ENCODE measurements at places on chromosomes 2 and 18.

DNA sequence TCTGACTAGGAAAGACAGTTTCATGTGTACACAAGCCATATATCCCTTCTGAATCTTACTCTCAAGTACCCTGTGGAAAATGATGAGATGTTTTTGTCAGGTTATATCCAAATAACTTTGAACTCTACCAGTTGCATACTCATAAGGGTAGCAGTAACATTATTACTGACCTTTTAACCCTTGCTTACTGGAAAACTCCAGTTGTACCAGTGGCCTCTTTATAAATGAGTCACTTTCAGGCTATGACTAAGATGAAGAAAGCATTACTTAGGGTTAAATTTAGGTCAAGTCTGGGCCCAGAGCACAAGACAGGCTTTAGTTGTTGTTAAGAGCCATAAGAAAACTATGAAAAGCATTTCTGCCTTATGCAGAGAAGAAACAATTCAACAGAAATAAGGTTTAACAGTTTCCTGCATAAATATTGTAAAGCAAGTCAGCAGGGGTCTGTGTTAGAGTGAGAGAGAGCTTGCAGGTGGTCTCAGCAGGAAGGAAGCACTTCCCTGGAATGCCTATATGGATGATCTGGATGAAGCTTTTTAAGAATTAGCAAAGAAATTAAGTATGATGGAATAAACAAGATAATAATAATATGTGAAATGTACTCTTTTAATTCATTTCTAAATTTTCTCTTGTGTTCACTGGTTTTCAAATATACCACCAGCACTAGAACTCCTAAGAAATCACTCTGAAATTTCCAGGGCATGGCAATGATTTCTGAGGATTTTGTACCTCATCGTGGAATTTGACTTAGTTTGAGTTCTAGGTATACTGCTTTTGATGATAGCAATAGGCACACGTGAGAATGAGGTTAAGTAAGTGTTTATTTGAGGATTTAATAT lies 126.6 kb downstream of the UBE2E3 start:
- no peak for DNase-seq

DNA sequence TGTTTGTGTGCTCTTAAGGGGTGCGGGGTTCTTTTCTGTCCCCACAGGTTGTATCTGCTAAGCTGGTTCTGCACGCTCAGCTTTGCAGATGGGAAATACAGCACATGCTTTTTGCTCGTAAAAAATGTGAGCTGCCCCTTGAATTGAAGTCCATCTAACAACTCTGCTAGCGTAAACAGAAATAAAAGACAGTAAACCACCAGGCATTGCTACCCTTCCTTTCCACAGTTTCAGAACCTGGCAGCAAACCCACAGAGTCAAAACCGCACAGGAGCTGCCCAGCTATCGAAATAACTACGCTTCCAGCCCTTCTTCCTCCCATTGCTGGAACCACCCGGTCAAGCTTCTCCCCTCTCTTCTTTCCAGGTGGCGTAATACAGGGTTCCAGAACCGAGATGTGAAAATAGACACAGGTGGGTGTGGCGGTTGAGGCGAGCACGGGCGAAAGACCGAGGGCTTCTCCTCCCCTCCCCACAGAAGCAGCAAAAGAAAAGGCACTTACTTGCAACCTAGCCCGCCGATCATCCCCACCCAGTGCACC lies 479 bp downstream of the SCN9A start:
- no peak for DNase-seq

DNA sequence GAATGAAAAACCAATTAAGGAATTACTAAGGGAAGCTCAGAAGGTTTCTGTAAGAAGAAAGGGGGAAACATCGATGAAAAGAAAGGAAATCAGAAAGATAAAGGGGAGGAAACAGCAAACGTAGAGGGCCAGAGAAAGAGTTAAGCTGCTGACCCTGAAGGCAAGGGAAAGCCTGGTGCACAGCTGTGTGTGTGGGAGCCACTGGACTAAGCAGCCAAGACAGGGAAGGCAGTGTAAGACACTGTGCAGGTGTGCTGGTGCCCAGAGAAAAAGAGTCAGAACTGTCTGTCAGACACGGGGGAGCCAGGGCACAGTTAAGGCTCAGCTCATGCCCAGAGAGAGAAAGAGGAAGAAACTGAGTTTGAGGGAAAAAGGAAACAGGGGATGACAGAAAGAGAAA lies 104.0 kb downstream of the HIBCH start:
- DNase-seq, result no peak

DNA sequence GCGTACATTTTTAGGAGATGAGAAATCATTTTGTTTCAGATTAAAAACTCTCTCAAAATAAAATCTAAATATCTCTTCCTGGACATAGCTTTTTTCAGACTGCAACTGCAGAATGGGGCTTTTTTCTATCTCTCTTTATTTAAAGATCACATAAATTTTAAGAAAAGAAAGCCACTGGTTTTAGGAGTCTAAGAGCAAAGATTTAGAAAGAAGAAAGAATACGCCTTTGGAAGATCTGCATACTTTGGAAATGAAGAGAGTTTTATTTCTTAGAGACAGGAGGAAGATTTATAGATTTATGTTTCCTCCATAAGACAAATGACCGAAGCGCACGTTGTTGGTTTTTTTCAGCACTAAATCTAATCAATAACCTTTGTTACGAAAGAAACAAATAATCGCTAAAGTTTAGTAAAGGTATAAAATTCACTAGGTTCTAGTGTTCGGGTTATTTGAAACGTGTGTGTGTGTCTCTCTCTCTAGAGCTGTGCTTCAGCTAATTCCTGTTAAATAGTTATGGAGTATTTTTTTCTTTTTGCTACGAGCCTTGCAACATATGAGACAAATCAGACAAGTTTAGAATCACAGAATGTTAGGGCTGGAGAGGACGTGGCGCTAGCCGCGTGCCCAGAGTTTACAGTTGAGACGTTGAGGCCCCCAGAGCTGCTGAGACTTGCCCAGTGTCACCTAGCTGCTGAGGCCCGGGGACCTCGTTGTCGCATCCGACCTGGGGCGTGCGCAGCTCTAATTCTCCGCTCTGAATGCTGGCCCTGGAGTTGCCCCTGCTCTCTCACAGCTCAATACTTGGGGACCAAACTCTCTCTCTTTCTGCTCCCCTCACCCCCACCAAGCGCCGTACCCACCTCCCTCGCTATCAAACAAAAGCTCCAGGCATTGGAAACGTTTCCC lies 69.9 kb downstream of the CTAGE1 start:
- DNase-seq, result no peak

- DNase-seq, result no peak
These were observed 49.4 kb upstream of the MCFD2 start for GRCh38 chr2:46964835-46965560.

DNA sequence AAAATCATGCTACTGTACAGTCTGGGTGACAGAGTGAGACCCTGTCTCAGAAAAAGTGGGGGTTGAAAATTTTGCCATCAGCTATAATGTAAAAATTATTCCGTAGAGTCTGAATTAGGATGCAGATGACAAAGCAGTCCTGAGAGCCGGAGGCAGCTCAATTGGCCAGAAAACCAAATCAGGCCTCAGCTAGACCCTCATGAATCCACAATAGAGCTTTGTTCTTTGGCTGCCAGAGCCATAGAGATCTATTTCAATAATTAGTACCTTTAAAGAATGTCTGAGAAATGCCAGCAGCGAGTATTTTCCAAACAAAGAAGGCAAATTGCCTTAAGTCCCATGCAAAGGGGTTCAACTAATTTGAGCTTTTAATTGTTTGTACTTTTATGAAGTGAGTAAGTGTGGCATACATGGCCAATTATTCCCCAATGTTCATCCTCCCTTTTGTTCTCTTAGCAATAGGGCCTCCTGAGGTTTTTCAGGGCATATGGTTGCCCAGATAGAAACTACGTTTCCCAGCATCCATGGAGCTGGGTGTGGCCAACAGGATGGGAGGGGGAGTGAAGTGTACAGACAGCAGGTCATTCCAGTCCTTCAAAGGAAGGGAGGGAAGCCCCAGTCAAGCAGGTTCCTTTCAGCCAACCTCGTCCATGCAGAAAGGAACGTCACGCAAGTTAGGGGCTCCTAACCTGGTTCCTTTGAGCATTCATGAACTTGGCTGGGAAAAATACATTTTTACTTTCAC lies 211.3 kb upstream of the APCDD1 start:
- DNase-seq, result no peak

DNA sequence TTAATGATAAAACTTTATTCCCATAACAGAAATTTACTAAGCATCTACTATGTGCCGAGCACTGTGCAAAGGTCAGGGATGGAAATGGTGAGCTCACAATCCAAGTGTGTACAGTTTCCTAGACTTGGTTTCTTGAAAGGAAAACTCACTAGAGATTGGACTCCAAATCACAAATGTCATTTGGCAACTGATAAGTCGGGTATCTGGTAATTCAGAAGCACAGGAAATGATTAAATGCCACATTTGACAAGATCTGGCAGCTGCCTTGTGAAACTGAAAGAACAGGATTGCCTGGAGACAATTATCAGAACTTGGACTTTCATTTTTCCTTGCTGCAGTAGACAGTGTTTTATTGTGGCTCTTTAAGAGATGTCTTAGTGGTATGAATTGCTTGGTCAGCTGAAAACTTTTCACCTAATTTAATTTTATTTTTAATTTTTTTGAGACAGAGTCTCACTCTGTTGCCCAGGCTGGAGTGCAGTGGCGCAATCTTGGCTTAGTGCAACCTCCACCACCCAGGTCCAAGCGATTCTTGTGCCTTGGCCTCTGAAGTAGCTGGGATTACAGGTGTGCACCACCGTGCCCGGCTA lies 19.2 kb downstream of the ITGA6 start:
- no peak for DNase-seq

DNA sequence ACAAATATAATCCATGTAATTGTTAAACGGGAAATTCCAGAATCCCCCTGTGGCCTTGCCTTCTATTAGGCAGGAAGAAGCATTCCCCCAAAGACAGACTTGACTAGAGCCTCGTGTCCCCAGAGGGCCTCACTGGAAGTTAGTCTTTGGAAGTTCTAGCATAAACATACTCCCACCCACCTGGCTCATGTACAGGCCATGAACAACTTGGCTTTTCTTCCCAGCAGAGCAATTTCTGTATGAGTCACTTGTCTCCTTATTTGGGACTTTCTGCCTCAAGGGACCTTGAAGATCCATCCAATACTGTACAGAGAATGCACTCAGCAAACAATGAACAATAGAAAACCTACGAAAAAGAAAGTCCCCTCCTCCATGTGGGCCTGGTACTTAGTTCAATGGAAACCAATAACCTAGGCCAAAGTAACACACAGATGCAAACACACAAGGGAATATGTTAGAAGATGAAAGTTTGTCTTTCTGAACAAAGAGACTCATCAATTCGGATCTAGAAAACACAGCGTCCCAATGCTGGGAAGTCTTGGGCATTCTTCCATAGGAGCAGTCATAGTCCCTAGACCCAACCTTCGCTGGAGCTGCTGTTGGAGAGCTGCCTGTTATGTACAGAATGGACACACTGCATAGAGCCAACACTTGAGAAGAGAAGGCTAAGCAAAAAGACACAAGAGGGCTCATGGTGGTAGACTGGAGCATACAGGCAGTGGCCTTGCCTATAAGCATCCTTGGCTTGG lies 303.5 kb downstream of the HRH4 start:
- DNase-seq, result no peak

- no peak for DNase-seq
These were observed 1.1 kb downstream of the PRKRA start for GRCh38 chr2:178449700-178450523.

GRCh38 chr2:239589270-239589825 lies 188.5 kb upstream of the HDAC4 start:
- no peak for DNase-seq

DNA sequence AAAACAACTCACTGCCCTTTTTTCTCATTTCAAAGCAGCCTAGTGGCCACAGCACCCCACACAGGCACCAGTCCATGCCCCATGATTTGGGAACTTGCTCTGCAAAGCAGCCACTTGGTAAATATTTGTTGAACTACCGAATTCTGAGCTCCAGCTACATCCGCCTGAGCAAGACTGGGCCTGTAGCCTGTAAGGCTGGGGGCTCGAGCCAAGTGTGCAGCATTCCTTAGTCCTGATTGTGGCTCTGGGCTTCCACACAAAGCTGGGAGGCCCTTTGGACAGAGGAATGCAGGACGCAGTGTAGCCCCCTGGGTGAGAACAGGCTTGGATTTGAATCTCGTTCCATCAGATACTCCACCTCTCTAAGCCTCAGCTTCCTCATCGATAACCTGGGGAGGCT lies 88.4 kb downstream of the ACTR2 start:
- DNase-seq, result no peak

GRCh38 chr2:109516445-109517117 lies 97.2 kb downstream of the SEPTIN10 start:
- DNase-seq, result no peak

GRCh38 chr2:211688196-211688595 lies 850.4 kb downstream of the ERBB4 start:
- DNase-seq, result no peak

Data from stimulated activated CD4-positive, alpha-beta T cell treated with anti-CD3 and anti-CD28 coated beads, Interleukin-1b, Interleukin-23, amount 100 ng/mL, for 24 hours (primary cell).